ENCODE measurements at places on chromosomes 2 and 18.

DNA sequence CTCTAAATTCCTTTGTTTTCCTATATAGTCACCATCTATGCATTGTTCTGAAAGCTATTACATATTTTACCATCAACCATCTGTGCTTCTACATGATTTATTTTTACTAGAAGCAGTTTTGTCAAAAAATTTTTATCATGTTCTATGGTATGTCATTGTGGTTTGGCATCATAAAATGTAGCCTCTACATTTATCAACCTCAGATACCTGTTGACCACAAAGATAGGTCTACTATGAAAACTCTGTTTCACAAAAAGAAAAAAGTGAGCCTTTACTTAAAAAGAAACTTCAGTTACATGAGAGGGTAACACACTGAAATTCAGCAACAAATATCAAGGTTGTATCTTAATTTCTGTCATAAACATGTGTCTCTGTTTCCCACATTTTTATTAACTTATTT lies 3.7 kb downstream of the BCL2 start:
- no peak for DNase-seq

DNA sequence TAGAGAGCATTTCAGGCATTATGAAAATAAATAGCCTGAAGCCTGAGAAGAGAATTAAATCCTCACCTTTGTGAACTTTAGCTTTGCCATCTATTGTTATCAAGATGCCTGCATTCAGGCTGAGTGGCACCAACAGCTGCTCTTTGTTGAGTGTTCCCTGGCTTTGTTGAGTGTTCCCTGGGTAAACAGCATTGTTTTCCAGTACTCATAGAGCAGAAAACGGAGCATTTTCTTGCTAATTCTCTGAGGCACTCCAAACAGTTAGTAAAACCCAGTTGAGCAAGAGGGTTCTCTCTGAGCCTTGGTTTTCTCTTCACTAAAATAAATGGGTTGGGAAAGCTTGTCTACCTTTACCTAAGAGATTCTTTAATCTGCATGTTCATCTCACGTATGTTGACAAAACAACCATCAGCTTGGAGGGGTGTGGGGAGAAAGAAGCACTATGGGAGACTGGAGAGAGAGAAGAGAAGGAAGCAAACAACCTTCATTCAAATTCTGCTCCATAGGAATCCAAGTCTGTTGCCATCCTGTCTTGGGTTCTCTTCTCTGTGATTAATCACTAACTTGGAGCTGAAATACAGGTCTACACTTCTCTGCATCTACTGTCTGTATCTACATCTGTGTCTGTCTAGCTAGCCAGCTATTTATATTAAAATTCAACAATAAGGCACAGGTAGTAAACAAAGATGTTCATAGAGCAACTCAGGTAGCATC lies 567.0 kb upstream of the SOX11 start:
- no peak for DNase-seq

- DNase-seq: no peak
Measured at GRCh38 chr18:34483198-34483597, 226.9 kb upstream of the DTNA start.

DNA sequence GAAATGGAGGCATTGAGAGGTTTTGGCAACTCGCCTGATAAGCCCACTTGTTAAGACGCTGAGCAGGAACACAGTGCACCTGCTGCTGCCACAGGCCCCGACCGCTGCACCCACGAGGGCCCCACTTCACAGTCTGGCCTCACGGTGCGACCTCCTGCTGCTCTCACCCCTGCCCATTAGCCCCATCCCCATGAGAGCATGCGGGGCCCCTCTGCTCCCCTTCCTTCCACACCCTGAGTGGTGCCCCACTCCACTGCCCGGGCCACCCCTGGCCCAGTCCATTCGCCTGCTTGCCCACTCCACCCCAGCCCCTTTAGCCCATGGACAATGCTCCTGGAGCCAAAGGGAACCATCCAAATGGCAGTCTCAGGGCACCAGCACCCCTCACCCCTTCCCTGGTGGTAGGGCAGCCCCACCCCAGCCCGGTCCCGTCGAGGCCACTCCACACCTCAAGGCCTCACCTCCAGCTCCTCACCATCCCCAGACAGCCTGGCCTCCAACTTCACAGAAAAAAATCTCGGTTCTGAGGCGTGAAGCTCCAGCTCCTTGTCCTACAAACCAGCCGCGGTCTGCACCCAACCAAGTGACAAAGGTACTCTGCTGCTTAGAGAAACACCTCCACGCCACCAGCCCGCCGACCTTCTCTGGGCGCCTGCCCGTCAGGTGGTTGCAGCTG lies 6.7 kb upstream of the GPR55 start:
- no peak for DNase-seq

GRCh38 chr2:20759487-20759886 lies 63.4 kb downstream of the LDAH start:
- no peak for DNase-seq

DNA sequence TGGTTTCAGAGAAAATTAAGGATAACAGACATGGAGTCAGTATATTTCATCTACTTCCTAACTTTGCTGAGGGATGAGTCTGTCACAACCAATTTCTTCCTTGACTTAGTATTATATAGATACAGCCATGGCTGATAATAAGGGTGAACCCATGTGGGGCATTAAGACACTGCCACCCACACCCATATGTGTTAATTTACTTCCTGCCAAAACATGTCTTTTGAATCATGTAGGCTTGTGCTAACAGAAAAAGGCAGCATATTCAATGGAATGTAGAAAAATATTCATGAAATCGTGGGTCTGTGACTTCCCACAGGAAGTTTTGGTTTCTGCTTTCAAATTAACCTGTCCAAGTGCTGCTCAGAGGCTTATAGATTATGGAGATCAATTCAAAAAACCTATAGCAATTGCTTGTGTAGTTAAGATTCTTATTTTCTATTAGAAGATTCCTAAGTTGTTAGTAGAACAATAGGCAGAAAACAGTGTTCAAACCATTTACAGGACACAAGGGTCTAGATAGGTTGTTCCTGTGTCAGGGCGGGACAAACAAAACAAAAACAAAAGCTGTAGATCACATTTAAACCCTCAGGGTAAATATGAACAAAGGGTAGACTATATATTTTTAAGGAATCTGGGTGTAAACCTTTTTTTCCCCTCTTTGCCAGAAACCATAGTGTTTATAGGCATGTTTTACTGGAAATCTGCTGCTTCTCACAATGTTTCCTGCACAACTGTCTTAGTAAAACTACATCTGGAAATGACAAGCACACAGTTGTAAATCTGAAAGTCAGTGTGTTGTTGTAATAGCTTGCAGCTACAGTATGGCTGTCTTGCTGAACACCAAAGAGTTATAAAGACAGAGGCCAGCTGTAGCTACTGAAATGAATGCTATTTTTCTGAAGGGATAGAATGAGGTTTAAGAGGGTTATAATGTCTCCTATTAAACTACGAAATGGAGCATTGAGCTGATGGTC lies 691.2 kb downstream of the EPHA4 start:
- no peak for DNase-seq

DNA sequence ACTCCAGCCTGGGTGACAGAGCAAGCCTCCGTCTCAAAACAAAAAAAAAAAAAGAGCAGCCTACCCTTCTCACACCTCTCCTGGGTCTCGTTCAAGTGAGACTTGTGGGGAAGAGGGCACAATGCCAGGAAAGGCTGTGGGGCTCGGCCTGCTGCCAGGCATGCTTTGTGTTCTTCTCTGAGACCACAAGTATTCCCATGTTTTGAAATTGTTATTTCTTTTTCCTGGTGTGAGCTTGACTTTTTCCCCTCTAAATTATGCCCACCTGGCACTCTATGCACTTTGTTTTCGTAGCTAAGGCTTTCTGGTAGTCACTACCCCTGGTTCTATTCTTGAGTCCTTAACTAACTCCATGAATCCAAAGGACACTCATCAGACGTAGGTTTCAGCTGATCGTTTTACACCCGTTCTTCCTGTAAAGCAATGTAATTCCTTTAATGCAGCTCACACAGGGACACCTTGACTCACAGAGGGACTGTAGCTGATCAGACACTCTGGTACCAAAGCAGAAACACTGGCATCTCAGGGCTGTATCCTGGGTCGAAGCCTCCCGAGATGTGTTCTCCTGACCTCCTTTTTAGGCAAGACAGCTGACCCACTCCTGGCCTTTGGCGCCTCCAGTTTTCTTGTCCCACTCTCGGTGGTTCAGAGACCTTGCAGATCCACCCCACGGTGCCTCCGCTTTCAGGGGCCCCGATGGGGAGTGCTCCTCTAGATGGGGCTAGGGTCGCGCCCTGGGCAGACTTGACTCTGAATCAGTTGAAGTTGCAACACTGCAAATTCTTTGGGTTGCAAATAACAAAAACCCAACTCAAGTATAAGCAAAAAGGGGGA lies 193.3 kb upstream of the AGAP1 start:
- DNase-seq: no peak

- no peak for DNase-seq
Measured at GRCh38 chr18:76265497-76266235, 229.4 kb downstream of the ZNF516 start.

DNA sequence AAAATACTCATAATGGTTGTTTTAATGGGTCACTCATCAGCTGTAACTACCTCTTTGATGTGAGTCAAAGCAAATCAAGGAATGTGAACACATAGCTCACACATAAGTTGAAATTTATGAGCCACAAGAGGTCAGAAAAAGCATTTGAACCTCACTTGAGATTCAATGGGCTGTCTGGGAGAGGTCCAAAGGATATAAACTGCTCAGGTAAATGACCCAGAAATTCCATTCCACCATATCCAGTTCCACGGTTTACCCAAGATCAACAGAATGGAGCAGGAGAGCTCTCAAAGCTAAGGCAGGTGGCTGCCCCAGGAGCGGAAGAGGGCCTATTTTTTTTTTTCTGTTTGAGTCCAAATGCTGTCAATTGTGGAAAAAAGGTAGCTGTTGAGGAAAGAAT lies 464.1 kb downstream of the TNS1 start:
- DNase-seq: no peak

DNA sequence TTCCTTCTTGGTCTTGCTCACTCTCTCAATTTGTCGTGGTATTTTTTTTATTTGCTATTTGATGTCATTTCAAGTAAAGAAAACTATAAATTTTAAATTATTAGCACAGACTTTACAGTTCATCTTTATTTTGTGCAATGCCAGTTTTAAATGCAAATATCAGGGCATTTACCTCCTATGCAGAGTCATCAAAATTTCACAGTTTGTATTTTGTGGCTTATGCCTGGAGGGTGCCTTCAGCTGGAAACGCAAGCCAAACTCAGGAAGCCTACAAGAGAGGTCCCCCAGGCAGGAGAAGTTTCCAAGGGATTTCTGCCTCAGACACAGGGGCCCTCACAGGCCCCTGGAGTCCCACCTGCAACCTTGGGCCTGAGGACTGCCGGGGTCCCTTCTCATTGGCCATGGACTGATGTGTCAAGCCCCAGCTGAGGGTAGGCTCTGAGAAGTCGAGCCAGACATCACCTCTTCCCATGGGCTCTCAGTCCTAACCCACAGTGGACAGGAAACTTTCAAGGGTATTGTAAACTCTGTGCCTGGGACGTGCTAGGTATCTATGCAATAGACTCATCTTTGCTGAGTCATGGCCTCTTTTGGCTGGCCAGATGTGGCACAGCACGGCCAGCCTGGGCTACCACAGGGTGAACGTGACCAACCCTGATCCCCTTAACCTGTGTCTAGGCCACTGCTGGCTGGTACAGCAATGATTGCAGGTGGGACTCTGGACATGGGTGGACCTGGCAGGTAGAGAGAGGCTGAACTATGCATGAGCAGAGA lies 236.5 kb downstream of the CELF4 start:
- no peak for DNase-seq

GRCh38 chr18:63187791-63188460 lies 131.6 kb downstream of the BCL2 start:
- no peak for DNase-seq

GRCh38 chr18:36533446-36534153 lies 236.1 kb downstream of the FHOD3 start:
- no peak for DNase-seq

DNA sequence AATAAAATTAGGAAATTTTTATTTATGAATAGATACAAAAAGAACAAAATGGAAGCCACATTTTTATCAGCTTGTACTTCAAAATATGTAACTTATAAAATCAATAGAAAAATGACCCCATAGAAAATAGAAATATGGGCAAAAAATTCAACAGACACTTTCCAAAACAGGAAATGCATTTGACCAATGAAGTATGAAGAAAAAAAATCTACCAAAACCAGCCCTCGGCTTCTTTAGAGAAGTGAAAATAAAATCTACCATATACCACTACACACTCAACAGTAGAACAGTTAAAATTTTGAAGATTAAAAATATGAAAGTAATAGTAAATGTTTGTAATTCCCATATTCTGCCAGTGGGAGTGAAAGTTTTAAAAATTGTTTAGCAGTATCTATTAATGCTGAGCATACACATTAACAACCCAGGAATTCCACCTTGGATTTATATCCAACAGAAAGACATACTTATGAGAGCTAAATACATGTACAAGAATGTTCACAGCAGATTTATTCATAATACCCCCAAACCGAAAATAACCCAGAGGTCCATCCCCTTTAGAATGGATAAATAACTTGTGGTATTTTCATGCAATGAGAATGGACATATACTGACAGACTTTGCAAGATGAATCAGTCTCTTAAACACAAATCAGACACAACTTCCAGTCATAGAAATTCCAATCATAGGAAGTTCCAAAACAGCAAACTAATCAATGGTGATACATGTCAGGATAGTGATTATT lies 318.0 kb downstream of the FIGN start:
- DNase-seq: no peak

GRCh38 chr2:201972621-201973255 lies 60.9 kb upstream of the FZD7 start:
- no peak for DNase-seq

- no peak for DNase-seq
Measured at GRCh38 chr2:149061133-149061745, 22.7 kb downstream of the LYPD6B start.

GRCh38 chr2:187453078-187453641 lies 5.1 kb upstream of the CALCRL start:
- no peak for DNase-seq

DNA sequence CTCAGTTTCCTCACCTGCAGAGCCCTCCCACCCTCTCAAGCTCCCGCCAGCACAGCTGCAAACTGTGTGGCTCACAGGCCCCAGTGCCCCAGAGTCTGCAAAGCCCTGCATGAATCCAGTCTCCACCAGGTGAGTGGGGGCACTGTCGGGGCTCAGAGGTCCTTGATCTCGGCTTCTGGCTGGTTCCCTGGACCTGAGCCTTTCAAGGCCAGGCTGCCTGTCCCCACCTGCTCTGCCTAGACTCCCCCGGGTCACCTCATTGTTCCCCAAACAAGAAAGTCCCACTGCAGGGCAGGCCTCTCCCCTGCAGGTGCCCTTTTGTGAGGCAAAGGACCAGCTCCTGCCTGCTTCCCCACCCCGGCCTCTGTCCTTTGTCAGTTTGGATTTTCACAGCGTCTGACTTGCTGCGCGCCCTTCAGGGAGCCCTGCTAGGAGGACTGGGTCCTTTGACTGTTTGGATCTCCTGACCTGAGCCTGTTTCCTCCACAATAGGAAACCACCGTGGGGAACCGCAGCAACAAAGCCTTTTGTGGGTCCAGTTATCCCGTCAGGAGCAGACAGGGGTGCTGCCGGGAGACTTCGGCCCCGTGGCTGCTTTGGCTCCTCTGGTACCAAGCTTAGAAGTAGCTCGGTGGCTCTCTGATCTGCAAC lies 200.5 kb upstream of the HDAC4 start:
- DNase-seq: no peak

- DNase-seq: no peak
Measured at GRCh38 chr2:98902209-98903063, 33.6 kb downstream of the CRACDL start.

GRCh38 chr2:234679301-234679740 lies 182.4 kb upstream of the ARL4C start:
- no peak for DNase-seq

Data from T-helper 22 cell (primary cell).